Stimulated activated CD8-positive, alpha-beta memory T cell treated with anti-CD3 and anti-CD28 coated beads, Interleukin-15, amount 100 ng/mL, for 24 hours (primary cell): ENCODE measurements at places on chromosomes 5 and 9.

GRCh38 chr9:79565245-79565644 is 6.5 kb upstream of the TLE4 start:
- no peak for DNase-seq

DNA sequence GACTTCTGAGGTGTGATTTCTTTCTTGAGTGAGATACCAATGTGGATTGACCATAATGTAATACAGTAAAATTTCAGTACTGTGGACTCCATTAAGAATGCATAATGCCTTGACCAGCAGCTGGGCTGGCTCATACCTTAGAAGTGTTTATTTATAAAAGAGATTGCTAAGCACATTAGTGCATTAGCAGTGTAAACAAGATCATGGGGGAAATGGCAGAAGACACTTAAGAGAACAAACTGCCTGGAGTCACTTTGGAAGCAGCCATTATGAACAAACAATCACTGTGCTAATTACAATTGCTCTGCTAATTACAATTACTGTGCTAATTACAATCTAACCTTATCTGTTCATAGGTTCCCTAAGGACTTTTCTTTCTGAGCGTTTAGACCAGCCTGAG is 104.2 kb downstream of the TRIM32 start:
- no peak for DNase-seq

DNA sequence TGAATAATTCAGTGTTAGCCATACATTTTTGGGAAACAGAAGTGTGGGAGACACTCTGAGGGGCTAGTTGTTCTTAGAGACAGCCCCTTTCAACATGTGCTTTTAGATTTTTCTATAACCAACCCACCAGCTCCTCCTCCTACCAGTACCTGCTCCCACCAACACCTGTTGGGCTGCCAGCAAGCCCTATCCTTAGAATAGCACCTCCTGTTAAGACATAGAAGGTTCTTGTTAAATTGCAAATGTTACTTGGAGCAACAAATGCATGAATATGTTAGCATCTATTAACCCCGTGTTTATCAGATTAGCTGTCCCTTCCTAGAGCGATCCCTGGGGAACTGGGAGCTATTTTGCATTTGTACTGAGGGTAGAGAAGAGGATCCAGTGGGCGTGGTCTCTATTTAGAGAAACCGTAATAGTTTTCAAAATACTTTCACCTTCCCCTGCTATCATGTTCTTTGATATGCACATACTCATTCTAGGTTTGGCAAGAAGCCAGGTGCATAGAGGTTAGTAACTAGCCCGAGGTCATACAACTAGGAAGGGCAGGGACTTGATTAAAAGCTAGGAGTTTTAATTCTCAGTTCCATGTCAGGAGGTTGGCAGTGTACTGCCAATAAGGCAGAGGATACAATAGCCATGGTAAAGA is 334.4 kb downstream of the KCTD16 start:
- DNase-seq, result no peak

DNA sequence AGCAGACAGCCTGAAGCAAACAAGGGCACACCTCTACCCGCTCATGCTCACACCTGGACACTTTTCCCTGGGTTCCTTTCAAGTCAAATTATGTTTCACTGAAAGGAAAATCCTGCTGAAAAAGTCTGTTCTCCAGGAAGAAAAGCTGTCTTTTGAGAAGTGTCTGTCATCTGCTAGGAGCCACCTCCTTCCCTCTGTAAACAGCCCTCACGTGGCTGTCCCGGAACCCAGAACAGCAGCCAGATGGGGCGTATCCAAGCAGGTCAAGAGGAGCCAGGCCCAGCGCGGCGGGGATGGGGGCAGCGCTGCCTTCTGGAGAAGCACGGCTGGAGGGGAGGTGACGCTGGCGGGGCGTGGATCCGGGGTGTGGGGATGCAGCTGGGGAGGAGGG is at the start of gene PNPLA7:
Gene PNPLA7 (minus strand): TSS at position 172 of the 391 bp plus-strand sequence. CDS start 205 bp downstream, outside the sequence.
- DNase-seq, result no peak

DNA sequence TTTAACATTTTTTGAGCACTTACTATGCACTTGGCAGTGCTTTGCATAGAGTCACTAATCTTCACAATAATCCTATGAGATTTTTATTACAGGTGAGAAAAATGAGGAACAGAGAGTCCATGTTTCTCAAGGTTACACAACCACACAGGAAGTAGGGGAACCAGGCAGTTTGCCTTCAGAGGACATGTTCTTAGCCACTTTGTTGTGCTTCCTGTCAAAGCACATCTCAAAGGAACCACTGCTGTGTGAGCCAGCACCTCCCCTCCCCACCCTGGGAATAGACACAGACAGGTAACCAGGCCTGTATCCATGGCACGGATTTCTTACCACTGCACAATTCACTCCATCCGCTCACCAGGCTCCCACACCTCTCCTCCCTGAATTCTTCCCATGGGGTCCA is 6.3 kb upstream of the DNAJB5 start:
- DNase-seq, result no peak

DNA sequence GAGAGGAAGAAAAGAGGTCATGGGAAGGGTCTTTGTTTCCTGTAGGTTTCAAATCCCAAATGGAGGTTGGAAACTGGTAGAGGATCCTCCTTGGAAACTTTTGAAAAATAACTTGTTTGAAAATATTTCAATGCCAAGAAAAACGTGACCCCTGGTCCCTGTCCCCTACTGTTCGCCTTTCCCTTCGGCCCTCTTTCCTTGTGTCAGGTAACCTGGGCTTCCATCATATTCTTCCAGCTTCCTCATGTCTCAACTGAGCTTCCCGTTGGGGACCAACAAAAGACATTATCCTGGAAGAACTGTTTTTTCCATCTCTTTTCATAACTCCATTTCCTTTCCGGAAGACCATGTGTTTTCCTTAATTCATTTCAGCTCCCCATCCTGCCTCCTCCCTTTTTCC is 266.8 kb upstream of the ANKRD55 start:
- no peak for DNase-seq

- no peak for DNase-seq
These were observed 77.0 kb upstream of the SMARCA2 start for GRCh38 chr9:1938135-1938534.

DNA sequence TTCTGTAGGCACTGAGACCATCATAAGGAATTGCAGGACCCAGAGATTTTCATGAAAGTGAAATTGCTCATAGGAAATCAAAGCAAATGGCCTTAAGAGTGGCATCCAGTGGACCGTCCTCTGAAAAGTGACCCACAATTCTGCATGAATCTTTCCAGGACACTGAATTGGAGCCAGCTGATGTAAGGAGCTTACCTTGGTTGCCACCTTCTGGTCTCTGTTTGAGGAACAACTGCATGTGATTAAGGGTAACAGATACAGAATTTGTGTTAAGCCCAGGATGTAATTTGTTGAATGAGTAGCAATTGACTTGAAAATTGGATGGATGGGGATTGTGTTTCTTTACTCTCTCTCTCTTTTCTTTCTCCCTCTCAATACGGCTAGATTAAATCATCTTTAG is 49.9 kb upstream of the GAS1 start:
- DNase-seq, result no peak

DNA sequence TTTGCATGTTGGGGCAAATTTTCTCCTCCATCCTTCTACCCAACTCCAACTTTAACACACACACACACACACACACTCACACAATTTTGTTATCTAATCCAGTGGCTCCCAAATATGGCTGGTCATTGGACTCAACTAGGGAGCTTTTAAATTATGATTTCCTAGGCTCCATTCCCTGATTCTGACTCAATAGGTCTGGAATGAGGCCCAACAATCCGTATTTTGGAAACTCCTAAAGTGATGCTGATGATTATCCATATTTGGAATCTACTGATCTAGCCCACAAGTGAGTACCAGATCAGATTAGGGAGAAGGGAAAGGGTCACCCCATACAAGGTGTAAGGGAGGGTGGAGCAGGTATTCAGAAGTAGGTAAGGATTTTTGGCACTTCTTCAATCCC is 309.7 kb downstream of the TLE1 start:
- no peak for DNase-seq

DNA sequence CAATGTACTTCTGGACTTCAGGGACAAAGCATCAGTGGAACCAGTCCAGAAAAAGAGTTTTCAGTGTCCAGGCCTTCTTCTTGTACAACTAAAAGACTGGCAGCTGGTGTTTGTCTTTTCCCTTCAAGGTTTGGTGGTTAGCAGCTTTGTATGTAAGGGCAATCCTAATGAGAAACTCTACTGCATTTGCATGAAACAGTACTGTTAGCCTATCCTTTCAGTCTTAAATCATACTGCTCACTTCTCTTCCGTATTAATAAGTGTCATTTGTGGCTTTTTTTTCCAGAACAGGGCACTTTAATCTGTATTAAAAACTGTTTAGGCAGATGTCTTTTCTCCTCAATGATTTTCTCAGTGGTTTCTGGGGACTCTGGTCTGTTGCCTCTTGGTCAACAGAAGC is 48.9 kb downstream of the FAM174A start:
- no peak for DNase-seq
